ENCODE measurements at places on chromosomes 7 and 10.
A peak's percentile ranks its signal among the peaks of the same experiment; 100 is the strongest.

GRCh38 chr10:59513558-59513957, 151.2 kb upstream of the FAM13C start:
- H3K36me3 ChIP-seq = no peaks in the 10 kb centered on the region
- no peak for DNase-seq
- no peak overlapping the region for H3K27ac ChIP-seq
- H3K27me3 ChIP-seq = no peaks in the 10 kb centered on the region

- H3K27ac ChIP-seq = no peak overlapping the region
- no peaks in the 10 kb centered on the region for H3K36me3 ChIP-seq
- no peaks in the 10 kb centered on the region for H3K27me3 ChIP-seq
- no peaks in the 10 kb centered on the region for H3K4me1 ChIP-seq
- H3K4me3 ChIP-seq = no peak overlapping the region
Observed at GRCh38 chr7:34406848-34407530, 251.0 kb upstream of the NPSR1 start.

- no peaks in the 10 kb centered on the region for H3K36me3 ChIP-seq
- H3K4me3 ChIP-seq = no peak overlapping the region
- H3K27me3 ChIP-seq = no peaks in the 10 kb centered on the region
- no peak overlapping the region for H3K27ac ChIP-seq
- peaks cover 6% of the 10 kb centered on the region for H3K4me1 ChIP-seq
Observed at GRCh38 chr10:70551971-70552422, 50.5 kb downstream of the PRF1 start.

DNA sequence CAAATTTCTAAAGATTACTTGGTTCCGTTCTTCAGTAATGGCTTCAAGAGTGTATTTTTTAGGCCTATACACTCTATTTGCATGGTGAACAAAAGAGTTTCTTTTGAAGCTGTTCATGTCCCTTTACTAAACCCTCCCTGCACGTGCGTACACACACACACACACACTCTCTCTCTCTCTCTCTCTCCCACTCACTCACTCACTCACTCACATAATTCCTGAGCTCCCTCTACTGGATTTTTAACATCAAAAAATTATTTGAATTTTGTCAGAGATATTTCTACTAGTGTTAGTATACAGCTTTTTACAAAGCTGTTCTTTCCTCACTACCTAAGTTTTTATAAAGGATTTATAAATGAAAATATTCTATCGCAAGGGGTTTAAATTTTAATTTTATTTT, 85.9 kb downstream of the UBE3C start:
- no peaks in the 10 kb centered on the region for H3K27me3 ChIP-seq
- no peak overlapping the region for H3K4me3 ChIP-seq
- no peaks in the 10 kb centered on the region for H3K4me1 ChIP-seq
- peaks cover 17% of the 10 kb centered on the region for H3K36me3 ChIP-seq
- H3K27ac ChIP-seq = no peak overlapping the region

GRCh38 chr7:2071133-2071832, 161.5 kb downstream of the MAD1L1 start:
- no peaks in the 10 kb centered on the region for H3K27me3 ChIP-seq
- no peak overlapping the region for H3K4me3 ChIP-seq
- no peaks in the 10 kb centered on the region for H3K36me3 ChIP-seq
- no peak overlapping the region for H3K27ac ChIP-seq
- DNase-seq = no peak

DNA sequence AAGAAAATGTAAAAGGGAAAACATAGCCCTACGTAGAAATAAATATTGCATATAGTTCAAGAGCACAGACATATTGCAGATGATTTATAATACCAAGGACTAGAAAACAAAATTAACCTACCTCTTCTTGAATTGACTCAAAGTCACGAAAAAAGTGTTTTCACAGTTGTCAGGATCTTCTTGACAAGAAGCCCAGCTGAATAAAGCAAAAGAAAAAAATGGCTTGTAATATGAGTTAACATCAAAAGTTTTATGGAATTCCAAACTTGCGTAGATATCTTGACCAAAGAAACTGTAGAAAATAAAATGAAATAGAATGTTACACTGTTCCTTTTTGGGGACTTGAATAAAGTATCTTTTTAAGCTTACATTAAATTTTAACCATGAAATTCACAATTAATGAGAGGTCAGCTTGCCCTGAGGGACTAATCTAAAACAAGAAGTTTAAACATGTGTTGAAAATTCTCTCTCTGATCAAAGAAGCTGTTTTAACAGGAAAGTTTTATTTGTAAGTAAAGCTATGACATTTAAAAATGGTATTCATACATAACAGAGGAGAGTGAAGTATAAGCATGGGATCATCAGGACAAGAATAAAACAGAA, 133.1 kb upstream of the SEMA3C start:
- H3K4me3 ChIP-seq = no peak overlapping the region
- no peak for DNase-seq
- H3K27ac ChIP-seq = no peak overlapping the region

DNA sequence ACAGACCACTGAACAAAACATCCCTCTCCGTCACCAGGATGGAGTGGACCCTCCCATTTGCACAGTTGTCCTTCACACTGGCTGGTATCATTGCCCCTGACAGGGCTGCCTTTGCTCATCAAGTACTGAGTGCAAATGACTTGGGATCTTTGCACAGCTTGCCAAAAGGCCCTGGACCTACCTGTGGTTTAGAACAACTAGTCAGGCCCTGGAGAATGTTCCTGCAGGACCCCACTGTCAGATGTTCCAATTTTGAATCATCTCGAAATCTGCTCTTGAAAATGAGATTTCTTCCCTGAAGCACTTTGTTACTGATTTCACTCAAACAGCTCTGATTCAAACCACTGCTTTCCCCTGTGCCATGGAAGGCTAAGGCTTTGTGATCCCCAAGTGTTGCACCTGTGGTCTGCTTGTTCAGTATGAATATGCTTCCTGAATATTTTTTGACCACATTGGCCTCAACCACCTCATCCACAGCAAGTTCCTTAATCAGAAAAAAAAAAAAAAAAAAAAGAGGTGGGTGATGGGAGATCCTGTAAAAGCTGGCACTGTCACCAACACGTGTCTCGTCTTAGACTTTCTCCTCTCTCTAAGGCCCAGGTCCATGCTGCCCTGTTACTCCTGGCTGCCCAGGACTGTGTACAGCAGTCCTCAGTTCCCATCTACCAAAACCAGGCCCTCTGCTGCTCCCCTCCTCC, 2.7 kb upstream of the AOAH start:
- H3K27ac ChIP-seq = peak overlapping the region; percentile 76
- peaks cover 47% of the 10 kb centered on the region for H3K36me3 ChIP-seq
- no peak overlapping the region for H3K4me3 ChIP-seq
- no peaks in the 10 kb centered on the region for H3K27me3 ChIP-seq
- peak; percentile 70 for DNase-seq

- H3K27ac ChIP-seq = no peak overlapping the region
- H3K36me3 ChIP-seq = peaks cover 4% of the 10 kb centered on the region
- H3K4me3 ChIP-seq = no peak overlapping the region
- no peak for DNase-seq
Observed at GRCh38 chr10:70662362-70663220, 9.7 kb upstream of the ADAMTS14 start.

DNA sequence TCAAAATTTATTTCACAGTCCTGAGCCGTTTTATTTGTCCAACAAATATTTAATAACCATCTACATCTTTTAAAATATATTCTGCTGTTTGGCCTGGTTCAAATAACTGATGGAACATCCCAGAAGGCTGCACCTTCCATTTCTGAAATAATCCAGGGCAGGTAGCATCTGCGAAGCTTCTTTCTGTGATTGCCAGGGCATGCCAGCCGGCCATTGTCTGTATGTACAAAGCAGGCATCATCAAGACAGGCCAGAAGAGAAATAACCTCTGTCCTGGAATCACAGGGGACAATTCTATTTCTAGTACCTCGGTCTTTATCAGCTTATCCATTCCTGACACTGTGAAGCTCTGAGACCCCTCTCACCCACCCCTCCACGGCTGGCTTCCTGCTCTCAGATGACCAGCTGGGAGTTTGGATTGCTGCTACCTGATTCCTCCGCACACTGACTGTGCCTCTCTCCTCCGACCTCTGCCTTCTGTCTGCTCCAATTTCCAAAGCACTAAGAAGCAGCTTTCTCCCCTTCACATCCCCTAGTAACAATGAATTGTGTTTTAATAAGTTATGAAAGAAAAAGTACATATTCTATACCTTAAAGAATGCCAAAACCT, 8.0 kb downstream of the DGKI start:
- no peak for DNase-seq
- H3K4me3 ChIP-seq = no peak overlapping the region
- peaks cover 50% of the 10 kb centered on the region for H3K27me3 ChIP-seq
- no peaks in the 10 kb centered on the region for H3K36me3 ChIP-seq

GRCh38 chr10:12583891-12584595, 234.7 kb downstream of the CAMK1D start:
- H3K4me1 ChIP-seq = peaks cover 26% of the 10 kb centered on the region
- no peak overlapping the region for H3K4me3 ChIP-seq
- H3K36me3 ChIP-seq = peaks cover 11% of the 10 kb centered on the region
- no peak for DNase-seq

- no peaks in the 10 kb centered on the region for H3K27me3 ChIP-seq
- DNase-seq = no peak
- H3K4me1 ChIP-seq = no peaks in the 10 kb centered on the region
- no peaks in the 10 kb centered on the region for H3K36me3 ChIP-seq
Observed at GRCh38 chr7:35399840-35400239, 145.9 kb upstream of the TBX20 start.

DNA sequence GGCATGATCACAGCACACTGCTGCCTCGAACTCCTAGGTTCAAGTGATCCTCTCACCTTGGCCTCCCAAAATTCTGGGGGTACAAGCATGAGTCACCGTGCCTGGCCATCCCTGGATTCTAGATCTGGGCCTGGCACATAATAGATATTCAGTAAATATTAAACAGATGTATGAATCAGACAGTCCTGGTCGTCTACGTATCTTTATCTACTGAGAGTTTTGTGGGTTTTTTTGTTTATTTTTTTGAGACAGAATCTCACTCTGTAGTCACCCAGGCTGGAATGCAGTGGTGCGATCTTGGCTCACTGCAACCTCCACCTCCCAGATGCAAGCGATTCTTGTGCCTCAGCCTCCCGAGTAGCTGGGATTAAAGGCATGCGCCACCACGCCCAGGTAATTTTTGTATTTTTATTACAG, 24.3 kb upstream of the ITGB1 start:
- H3K27ac ChIP-seq = peak overlapping the region; percentile 62
- no peaks in the 10 kb centered on the region for H3K36me3 ChIP-seq
- no peaks in the 10 kb centered on the region for H3K27me3 ChIP-seq
- H3K4me3 ChIP-seq = no peak overlapping the region
- H3K4me1 ChIP-seq = peaks cover 44% of the 10 kb centered on the region

- DNase-seq = no peak
- no peaks in the 10 kb centered on the region for H3K27me3 ChIP-seq
- no peaks in the 10 kb centered on the region for H3K4me1 ChIP-seq
- no peak overlapping the region for H3K4me3 ChIP-seq
- no peak overlapping the region for H3K27ac ChIP-seq
Observed at GRCh38 chr7:65927489-65928448, 54.2 kb downstream of the GUSB start.

DNA sequence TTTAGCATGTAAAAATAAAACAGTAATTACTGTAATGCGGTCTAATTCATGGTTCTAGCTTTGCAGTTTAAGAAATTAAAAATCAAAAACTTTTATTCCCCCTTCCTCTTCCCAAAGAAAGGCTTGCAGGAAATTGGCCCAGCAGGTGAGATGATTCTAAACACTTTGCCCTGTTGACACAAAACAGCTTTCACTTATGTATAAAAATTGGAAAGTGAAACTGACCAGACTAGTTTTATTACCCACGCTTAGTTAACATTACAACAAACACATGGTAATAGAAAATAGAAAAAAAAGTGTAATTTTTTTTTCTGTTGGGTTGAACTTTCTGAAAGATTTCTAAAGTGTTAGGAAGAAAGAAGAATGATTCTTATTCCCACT, 1.2 kb upstream of the CCDC6 start:
- H3K27me3 ChIP-seq = no peaks in the 10 kb centered on the region
- peaks cover 49% of the 10 kb centered on the region for H3K4me1 ChIP-seq
- H3K27ac ChIP-seq = peak overlapping the region; percentile 90
- no peak for DNase-seq
- H3K4me3 ChIP-seq = peak overlapping the region; percentile 91
